ENCODE measurements at places on chromosomes 6 and 20.

DNA sequence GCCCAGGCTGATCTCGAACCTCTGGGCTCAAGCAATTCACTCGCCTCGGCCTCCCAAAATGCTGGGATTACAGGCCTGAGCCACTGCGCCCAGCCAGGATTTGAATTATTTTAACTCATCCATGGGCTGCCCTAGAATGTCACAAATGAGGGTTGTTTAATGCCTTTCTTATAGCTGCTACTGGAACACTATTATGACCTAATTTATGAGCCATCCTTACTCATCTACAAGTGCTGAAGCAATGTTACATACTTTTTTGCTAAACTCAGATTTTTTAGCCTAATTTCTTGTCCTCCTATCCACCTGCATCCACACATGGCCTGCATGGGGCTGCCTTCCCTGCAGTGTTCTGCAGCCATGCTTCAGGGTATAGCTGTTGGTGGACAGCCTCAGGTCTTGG, 59.9 kb downstream of the RTN4IP1 start:
- no peak for DNase-seq

DNA sequence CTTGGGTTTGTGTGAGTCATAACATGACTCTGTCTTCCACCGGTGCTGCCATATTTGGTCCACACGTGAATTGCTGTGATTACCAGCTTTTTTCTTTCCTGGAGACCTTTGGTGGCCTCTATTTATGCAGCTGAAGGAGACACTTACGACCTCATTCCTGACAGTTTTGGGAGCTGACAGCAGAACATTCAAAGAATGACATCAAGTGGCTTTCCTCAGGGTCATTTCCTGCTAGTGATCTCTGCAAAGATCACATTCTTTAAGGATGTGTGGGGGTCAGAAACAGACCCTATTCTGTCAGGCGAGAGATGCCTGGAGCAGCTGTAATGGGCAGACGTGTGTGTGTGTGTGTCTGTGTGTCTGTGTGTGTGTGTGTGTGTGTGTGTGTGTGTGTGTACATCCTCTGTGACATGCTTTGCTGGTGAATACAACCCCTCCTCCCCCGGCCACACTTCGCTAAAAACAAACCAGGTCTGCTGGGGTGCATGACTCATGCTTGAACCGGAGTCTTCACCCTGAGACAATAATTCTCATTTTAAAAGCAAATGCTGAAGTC, 115.6 kb downstream of the TMEM170B start:
- DNase-seq = no peak

- no peak for DNase-seq
Observed at GRCh38 chr6:15358579-15359327, 112.9 kb downstream of the JARID2 start.

- no peak for DNase-seq
Observed at GRCh38 chr6:166284640-166285039, 23.6 kb downstream of the PRR18 start.

- DNase-seq = no peak
Observed at GRCh38 chr6:7137335-7138045, 29.7 kb downstream of the RREB1 start.

DNA sequence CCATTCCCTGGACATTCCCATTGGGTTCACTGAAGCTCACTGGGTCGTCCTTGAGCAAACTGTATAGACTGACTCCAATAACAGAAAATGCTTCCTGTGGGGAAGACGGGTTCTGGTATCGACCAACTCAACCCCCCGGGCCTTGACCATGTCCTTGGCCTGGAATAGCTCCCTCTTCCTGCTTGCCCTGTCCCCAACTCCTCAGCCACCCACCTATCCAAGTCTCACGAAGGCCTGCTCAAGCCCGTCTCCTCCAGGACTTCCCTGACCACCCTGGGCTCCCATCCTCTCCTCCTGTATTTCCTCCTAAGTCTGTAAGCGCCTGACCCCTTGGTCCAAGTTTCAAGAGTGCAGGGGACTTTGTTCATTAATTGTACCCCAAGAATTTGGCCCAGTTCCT, 2.8 kb upstream of the HMGA1 start:
- no peak for DNase-seq

GRCh38 chr20:1588533-1589460, 31.0 kb downstream of the SIRPB1 start:
- no peak for DNase-seq

DNA sequence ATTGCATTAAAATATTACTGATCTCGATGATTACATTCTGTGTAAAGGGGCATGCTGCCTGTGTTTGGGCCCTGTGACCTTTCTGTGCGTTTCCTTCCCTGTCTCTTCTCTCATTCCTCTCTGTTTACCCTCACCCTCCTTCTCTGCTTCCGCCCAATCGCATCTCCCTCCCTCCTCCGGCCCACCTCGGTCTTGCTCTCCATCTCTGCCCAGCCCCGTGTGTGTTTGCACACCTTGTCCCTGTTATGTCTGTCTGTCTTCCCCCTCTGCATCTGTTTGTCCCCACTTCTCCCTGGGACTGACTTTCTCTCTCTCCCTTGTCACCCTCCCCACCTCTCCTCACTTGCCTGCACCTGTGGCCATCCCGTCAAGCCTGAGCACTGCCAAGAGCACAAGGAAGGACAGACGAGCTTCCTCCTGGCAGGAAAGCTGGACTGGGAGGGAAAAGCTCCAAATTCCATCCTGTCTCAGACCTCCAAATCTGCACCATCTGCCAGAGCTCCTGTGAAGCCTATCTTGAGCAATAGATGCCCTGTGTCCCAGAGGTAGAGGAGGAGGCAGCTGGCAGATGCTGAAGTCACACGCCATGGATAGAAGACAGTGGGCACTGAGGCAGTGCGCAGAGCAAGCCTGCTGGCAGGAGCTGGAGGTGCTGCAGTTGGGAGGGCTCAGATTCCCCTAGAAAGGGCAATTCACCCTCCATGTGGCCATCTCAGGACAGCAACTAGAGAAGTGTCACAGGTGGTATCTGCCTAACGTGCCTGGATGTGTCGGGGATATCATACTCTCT, 172.3 kb downstream of the PTPRT start:
- DNase-seq = no peak

- DNase-seq = peak; percentile 4
Observed at GRCh38 chr6:73854998-73855718, 159.2 kb downstream of the CD109 start.

- DNase-seq = no peak
Observed at GRCh38 chr6:104750449-104750848, 109.3 kb downstream of the HACE1 start.

- no peak for DNase-seq
Observed at GRCh38 chr6:87110636-87111035, 15.7 kb upstream of the CGA start.

- no peak for DNase-seq
Observed at GRCh38 chr6:7721649-7722048, 4.2 kb upstream of the BMP6 start.

DNA sequence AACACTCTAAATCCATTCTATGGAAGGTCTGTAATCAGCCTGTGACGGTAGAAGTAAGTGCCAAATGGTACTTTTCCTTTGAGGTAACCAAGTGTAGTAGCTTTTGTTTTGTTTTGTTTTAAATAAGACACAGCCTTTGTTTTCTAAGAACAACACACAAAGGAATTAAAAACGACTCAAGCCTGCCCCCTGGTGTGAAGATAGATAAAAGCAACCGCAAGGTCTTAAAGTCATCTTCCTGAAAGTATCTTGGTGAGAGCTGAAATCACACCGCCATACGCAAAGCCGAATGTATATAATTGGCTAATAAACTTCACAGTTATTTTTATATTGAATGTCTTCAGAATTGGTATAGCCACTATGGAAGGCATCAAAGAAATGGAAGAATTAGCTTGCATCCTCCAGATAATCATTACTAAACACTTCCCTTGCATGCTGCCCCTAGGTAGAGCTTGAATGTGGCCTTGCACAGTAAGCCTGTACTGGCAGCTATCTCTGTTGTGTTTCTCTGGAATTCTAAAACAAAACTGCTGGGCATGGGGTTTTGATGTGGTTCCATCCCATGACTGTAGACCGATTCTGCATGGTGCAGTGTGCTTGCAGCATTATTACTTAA, 95.6 kb downstream of the LAMP5 start:
- DNase-seq = peak; percentile 13

- DNase-seq = no peak
Observed at GRCh38 chr20:38673725-38674091, 50.6 kb upstream of the SLC32A1 start.

GRCh38 chr20:41782730-41783406, 164.7 kb upstream of the CHD6 start:
- no peak for DNase-seq

- DNase-seq = no peak
Observed at GRCh38 chr6:6972456-6972855, 135.3 kb upstream of the RREB1 start.

DNA sequence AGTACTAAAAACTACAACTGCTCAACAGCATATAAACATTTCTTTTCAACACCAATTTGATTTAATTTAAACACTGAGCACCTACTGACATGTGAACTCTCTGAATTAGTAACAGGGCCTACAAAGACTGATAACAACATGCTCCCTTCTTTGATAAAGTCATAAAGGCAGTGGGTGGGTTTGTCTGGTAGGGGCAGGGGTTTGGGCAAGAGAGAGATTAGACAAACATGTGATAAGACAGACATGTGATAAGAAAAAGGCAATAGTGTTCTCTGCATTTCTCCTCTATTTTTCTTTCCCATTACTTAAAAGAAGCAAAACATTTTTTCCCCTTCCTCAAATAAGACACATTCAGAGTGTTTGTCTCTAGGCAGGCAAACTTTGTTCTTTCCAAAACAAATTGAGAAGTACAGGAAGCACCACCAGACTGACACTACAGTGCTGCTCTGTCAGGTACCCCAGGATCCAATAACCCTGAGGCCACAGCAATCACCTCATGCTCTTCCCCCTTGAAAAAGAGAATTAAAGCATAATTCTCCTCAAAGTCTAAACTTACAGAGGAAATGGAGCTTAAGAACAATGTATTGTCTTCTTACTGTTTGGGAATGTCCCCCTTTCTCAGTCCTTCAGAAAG, 11.9 kb downstream of the C6orf52 start:
- no peak for DNase-seq

GRCh38 chr6:128597956-128598355, 77.6 kb upstream of the PTPRK start:
- DNase-seq = no peak

- no peak for DNase-seq
Observed at GRCh38 chr6:166245148-166245547, 63.0 kb downstream of the PRR18 start.

- no peak for DNase-seq
Observed at GRCh38 chr6:22838345-22838744, 269.0 kb downstream of the HDGFL1 start.

DNA sequence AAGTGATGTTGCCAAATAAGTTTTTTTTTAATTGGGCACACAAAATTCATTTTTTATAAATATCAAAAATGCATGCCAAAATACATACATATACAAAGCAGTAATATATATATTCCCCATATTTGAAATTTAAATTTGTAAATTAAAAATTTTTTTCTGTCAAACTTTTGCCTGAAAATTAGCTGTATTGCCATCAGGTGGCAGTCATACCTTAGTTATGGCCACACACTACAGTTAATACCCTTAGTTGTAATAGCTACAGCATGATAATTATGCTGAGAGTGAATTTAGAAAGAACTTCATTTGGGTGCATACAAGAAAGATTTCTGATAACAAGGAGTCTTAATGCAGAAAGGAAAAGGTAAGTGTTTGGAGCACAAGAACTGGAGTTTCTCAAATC, 46.2 kb upstream of the SDHAF4 start:
- no peak for DNase-seq

DNA sequence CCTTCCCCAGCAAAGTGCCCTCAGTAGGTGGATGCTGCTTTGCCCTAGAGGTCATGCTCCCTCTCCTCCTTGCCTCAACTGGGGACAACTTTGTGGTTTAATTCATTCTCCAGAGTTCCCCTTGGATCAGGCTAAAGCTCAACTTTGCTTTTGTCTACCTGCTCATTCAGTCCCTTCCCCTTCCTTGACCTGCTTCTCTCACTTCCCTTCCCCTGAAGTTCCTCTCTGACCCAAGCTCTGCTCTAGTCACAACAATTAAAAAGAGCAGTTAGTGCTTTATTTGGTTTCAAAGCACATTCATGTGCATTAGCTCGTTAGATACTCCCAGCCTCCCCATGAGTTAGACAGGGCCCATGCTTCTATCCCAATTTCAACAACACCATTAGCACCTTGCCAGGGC, 71.3 kb downstream of the DZANK1 start:
- no peak for DNase-seq

- DNase-seq = no peak
Observed at GRCh38 chr6:26319405-26320128, 45.4 kb upstream of the BTN3A2 start.

GRCh38 chr6:20705741-20706140, 171.5 kb downstream of the CDKAL1 start:
- no peak for DNase-seq

DNA sequence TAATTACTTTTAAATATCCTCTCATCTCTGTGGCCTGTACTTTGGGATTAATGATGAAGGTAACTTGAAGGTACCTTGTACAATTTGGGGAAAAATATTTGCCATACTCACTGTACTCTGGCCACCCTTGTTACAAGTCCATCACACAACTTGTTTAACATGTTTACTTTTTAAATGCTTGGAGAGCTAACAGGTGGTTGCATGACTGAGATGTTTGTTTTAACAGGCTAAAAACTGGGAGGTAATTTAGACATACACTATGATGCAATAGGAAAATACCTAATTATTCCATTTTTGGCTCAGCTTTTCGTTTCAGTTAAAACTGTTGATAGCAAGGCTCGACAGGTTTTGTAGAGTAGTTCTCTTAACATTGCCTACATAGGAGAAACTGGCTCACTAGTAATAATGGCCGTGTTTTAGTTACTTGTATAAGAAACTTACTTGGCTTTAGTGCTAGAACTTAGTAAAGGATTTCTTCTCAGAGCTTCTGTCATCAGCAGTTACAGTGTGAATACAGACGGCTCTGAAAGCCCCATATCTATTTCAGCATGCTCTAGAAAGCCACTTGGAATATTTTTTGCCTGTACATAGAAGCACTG, 489.8 kb upstream of the SOX4 start:
- DNase-seq = no peak

- no peak for DNase-seq
Observed at GRCh38 chr20:57388953-57389694, 2.1 kb upstream of the RBM38 start.

DNA sequence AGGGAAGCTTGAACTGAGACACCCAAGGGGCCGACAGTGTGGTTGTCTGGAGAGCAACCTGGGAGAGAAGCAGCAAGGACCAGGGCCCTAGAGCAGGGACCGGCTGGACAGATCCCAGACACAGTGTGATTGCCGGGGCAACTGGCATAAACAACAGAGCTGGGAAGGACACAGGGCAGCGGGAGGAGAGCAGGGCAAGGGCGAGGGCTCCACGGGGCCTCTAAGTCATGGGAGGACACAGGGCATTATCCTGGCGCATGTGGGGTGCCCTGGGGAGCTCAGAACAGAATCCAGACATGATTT, 31.1 kb upstream of the CCR6 start:
- DNase-seq = no peak

DNA sequence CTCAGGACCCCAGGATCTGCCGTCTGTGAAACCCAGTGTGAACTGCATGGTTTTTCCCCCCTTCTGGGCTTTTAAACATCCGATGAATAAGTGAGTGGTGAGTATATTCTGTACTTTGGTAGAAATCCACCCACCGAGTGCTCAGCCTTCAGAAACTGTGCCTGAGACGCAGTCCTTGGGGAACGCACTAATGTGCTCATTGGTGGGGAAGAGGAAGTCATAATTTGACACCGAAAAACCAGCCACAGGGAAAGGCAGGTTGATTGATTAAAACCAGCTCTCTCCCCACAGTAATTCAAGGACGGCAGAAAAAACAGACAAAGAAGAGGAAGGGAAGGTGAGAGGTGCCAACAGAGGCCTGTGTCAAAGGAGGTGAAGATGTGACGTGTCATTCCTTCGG, 21.7 kb downstream of the EDN3 start:
- DNase-seq = no peak

GRCh38 chr20:47825011-47825762, 39.9 kb upstream of the SULF2 start:
- no peak for DNase-seq
